ENCODE measurements at places on chromosomes 2 and 18.

GRCh38 chr18:46946656-46947282 lies 29.4 kb downstream of the KATNAL2 start:
- peak; percentile 69 for DNase-seq

GRCh38 chr18:79901665-79902064 lies 49.8 kb downstream of the SLC66A2 start:
- DNase-seq: no peak

DNA sequence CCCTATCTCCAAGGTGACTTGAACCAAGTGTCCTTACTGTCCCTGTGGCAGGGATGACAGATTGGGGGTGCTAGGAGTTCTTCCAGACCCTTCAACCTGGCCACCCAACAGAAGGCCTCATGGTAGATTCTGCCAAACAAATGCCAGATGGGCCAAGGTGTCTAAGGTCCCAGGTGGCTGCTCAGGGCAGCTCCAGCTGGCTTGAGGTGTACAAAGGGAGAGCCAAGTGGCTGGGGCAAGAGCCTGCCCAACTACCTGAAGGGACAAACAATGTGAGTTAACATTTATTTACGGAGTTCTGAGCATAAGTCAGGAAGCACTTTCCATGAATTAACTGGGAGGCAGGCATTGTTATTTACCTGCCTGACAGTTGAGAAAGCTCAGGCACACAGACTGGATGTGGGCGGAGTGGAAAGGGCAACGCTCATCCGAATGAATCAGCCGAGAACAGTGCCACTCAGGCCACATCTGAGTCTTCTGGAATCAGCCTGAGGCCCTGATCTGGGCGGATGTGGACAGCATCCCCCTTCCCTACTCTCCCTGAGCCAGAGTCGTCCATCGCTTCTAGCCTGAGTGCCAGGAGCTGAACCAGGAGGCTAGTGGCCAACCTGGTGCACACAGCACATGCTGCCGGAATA lies 4.4 kb upstream of the KCNIP3 start:
- DNase-seq: no peak

DNA sequence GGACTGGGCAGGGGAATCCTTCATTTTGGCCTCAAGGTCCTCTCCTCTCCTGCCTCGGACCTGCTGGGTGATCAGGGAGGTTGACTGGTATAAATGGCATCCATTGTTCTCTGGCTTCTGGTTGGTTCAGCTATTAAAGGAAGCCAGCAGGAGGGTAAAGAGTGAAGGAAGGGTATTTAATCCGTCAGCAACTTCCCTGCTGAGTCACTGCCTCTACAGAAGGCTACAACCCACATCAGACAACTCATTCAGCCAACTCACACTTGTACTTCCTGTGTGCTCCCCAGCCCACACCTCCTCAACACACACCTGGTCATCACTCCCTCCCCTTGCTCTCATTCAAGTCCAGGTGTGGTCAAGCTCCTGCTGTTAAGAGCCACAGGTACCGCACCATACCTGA lies 68.3 kb upstream of the MRPS9 start:
- DNase-seq: no peak

DNA sequence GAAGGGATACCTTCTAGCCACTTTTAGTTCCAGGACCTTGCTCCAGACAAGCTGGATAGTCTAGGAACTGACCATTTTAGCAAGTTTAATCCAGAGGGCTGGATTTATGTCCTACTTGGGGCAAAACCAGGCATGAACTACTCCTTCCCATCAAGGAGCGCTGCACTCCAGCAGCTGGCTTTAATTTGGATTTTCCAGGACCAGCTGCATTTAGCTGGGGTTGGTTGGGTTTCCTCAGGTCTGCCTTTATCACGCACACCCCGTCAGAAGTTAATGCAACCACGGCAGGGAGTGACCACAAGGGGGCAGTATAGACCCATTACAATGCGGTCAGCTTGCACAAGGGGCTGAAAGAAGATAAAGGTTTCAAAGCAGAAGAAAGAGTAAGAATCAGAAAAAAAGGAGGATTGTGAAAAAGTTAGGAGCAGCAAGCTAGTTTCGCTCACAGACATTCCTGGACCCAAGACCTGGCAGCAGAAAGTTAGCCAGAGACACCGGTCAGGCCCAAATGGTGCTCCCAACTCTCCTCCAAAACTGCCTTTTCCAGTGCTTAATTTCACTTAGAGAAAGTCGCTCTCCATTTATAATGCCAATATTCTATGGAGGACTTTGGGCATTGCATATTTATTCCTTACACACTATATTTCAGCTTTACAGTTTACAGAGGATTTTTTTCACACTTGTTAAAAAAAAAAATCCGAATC lies 40.1 kb downstream of the SLC4A1AP start:
- peak; percentile 97 for DNase-seq

GRCh38 chr2:226905718-226906117 lies 69.9 kb downstream of the RHBDD1 start:
- DNase-seq: no peak

DNA sequence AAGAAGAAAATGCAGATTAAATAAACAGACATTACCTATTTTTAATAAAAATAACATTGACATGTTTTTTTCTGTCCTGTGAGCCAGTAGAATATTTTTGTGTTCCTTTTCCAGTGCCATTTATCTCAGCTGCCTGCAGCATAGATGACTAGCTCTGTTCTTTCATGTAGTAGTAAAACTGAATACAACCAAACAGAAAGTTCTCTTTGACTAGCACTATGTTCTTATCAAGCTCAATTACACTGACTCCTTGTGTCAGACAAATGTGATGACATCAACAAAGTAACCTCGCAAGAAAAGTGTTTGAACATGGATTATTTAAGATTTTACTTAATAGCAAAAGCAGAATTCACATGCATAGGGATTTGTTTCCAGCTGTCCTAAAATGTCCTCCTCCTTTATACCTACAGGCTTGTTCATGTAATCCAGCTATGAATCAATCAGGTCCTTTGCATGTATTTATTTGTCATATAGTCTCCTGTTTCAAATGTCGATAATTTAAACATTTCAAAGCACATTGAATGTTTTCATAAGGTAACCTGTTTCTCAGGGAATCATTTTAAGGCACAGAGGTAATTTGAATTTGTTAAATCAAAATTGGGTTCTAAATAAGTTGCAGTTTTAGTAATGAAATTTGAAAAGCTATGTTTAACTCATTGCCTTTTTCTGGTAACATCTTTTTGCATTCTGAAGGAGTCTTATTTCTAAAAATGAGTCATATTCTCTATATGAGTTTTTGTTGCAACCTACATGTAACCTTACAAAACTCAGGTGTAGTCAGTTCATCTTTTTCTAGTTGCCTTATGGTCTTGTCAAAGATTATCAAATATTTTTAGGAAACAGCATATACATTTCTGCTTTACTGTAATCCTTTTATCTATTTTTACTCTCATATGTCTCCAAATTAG lies 215.3 kb upstream of the GULP1 start:
- DNase-seq: no peak

GRCh38 chr2:60366135-60366712 lies 187.2 kb downstream of the BCL11A start:
- no peak for DNase-seq

GRCh38 chr2:231581328-231581727 lies 11.3 kb upstream of the TEX44 start:
- no peak for DNase-seq

DNA sequence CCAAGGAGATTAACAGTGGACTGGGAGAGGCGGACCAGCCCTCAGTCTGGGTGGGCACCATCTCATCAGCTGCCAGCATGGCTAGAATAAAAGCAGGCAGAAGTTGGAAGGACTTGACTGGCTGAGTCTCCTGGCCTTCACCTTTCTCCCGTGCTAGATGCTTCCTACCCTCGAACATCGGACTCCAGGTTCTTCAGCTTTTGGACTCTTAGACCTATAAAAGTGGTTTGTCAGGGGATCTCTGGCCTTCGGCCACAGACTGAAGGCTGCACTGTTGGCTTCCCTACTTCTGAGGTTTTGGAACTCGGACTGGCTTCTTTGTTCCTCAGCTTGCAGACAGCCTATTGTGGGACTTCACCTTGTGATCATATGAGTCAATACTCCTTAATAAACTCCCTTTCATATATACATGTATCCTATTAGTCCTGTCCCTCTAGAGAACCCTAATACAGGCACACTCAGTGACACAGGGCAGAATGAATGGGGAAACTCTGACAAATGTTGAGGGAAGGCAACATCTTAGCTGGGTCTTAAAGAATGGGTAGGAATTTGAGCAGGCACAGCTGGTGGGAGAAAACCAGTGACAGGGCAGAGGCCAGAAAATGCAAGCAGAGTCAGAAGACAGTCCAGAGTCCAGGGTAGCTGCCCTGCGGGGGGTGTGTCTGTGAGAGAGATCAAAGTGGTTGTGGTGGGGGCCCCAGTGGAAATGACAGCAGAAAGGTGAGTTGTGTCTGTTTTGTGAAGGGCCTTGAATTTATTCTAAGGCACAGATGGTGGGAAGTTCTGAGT lies 108.1 kb upstream of the CD302 start:
- DNase-seq: no peak

GRCh38 chr2:79105259-79105658 lies 15.0 kb upstream of the REG1A start:
- DNase-seq: no peak

GRCh38 chr2:105652014-105652796 lies 92.5 kb upstream of the NCK2 start:
- DNase-seq: no peak

- DNase-seq: no peak
Observed at GRCh38 chr2:212547716-212548454, 9.3 kb upstream of the ERBB4 start.

GRCh38 chr18:50819728-50820378 lies at the start of gene MRO:
TSS of gene MRO (minus strand) at chr18:50820016. CDS start at chr18:50809400, 10,616 bp downstream.
- DNase-seq: peak; percentile 60

DNA sequence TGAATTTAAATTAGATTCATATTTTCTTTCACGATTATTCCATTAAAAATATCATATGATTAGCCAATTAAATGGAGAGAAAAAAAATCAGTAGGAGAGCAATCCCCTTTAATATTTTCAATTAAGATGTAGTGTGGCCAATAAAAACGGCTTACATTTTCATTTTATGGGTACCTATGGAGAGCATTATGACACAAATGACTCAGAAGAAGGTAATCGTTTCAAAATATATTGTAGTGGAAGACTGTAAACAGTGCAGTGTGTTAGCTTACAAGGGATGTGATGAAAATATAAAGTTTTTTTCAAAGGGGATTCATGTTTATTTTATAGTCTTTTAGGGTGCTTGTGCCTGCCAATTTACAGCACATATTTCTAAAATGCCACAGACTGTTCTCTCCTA lies 1507.4 kb upstream of the CELF4 start:
- no peak for DNase-seq

DNA sequence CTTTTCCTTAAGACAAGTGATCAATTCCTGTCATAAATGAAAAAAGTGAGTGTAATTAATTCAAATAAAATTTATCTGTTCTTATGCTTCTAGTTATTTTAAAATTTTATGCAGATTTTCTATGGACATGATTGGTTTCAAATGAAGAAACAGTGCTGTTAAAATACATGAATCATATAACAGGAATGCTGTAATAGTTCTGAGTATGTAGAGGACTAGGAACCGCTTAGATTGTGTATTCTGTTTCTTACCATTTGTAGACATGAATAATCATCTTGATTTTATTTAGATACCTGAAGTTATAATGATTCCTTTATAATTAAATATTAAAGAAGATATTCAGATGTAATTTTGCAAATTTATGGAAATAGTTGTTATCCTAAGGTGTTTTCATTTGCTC lies 3.5 kb downstream of the ACTR2 start:
- DNase-seq: peak; percentile 63

DNA sequence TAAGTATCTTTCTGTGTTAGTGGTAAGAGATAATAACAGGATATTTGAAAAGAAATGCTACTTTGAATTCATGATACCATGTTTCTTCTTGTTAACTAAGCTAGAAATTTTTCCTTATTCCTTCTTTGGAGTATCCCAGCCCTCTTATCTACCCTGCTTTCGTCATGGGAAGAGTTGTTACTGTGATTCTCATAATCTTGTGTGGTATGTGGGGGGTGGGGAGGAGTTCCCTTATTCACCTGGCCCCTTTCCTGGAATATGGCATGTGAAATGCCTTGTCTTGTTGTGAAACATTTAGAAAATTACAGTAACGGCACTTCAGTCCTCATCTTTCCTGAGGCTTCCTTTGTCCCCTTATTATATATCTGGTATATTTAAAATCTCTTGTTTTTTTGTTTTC lies 129.9 kb downstream of the NCOA1 start:
- peak; percentile 16 for DNase-seq

- peak; percentile 8 for DNase-seq
Observed at GRCh38 chr2:112542984-112543661, 858 bp downstream of the POLR1B start.

DNA sequence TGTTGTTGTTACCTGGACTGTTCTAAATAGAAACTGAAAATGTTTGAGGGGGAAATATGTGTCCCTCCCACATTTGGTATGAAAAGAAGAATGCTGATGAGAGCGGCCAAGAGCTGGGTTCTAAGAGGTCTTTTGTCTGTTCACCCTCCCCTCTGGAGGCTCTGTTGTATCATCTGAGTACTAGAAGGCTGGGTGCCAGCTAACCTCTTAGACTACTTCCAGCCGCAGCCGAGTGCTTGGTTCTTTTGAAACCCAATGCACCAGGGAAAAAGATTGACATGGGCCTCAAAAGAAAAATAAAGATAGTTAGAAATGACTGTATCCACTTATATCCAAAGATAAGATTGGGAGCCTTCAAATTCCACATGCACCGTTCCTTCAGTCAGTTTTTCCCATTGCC lies 255.9 kb downstream of the TXNL1 start:
- peak; percentile 51 for DNase-seq

DNA sequence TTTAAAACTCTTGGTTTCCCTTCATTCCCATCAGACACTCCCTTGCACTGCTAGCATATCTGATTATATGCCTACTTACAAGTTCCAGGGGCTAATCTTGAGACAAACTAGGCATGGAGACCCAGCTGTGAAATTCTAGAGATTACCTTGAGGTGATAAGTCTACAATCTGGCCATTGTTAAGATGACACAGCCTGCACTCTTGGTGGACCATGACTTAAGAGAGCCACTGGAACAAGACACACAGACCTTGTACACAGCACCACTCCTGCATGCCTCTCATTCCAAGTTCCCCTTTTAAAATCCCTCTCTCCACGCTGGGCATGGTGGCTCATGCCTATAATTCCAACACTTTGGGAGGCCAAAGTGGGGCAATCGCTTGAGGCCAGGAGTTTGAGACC lies 387.2 kb upstream of the DCC start:
- no peak for DNase-seq

GRCh38 chr18:76988031-76988826 lies 144.4 kb downstream of the MBP start:
- no peak for DNase-seq

DNA sequence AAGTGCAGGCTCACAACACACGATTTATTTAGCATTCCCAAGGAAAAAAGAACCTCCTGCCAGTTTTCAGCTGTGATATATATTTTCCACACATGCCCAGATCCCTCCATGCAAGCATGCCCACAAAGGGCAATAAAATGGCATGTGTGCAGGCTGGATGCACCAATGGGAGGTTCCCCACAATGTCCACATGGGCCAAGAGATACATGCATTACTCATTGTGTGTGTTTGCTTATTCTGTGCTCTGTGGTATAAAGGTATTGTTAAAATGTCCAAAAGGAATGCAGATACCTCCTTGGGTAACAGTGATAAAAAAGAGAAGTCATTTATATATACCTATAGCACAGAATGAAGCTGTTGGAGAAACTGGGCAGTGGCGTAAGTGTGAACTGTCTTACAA lies 207.4 kb downstream of the FHOD3 start:
- no peak for DNase-seq

GRCh38 chr2:190342611-190343010 lies 778 bp upstream of the INPP1 start:
- DNase-seq: no peak
